Stimulated activated CD8-positive, alpha-beta memory T cell treated with anti-CD3 and anti-CD28 coated beads, Interleukin-2, amount 100 ng/mL, for 1 hour (primary cell): ENCODE measurements at places on chromosomes 2 and 18.

GRCh38 chr2:11437602-11438001 lies 28.4 kb downstream of the E2F6 start:
- DNase-seq, result no peak

GRCh38 chr2:222311978-222312738 lies 13.4 kb upstream of the PAX3 start:
- DNase-seq, result no peak

DNA sequence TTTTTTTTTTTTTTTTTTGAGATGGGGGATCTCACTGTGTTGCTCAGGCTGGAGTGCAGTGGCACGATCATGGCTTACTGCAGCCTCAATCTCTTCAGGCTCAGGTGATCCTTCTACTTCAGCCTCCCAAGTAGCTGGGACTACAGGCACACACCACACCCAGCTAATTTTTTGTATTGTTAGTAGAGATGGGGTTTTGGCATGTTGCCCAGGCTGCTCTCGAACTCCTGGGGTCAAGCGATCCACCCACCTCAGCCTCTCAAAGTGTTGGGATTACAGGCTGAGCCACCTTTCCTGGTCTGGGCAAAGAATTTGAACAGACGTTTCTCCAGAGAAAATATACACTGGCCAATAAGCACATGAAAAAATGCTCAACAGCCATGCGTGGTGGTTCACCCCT lies 2.9 kb upstream of the SNRNP200 start:
- DNase-seq, result no peak

GRCh38 chr2:19835781-19836281 lies 66.0 kb downstream of the TTC32 start:
- no peak for DNase-seq

DNA sequence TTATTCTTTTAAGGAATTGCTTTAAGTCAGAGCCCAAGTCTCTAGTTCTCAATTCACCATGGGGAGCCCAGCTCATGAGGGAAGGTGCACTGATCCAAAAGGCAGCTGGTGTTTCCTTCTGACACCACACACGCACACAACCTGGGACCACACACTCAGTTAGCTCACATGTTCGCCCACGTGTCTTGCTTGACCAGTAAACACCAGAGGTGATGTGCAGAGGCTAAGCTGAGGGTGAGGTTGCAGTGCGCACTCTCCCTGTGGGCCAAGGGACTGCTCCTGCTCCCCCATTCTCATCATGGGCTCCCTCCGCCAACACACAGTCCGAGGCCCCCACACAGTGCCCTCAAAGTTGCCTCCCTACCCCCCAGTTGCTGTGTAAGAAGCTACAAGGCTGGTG lies 70.8 kb upstream of the BZW1 start:
- DNase-seq, result no peak

GRCh38 chr2:188776634-188777033 lies 197.5 kb upstream of the COL3A1 start:
- DNase-seq, result no peak
